ENCODE measurements at places on chromosomes 7 and 10.

- no peak for DNase-seq
Measured at GRCh38 chr7:53476566-53476965, 441.1 kb downstream of the POM121L12 start.

- DNase-seq, result no peak
Measured at GRCh38 chr10:132136689-132137088, 50.1 kb upstream of the DPYSL4 start.

DNA sequence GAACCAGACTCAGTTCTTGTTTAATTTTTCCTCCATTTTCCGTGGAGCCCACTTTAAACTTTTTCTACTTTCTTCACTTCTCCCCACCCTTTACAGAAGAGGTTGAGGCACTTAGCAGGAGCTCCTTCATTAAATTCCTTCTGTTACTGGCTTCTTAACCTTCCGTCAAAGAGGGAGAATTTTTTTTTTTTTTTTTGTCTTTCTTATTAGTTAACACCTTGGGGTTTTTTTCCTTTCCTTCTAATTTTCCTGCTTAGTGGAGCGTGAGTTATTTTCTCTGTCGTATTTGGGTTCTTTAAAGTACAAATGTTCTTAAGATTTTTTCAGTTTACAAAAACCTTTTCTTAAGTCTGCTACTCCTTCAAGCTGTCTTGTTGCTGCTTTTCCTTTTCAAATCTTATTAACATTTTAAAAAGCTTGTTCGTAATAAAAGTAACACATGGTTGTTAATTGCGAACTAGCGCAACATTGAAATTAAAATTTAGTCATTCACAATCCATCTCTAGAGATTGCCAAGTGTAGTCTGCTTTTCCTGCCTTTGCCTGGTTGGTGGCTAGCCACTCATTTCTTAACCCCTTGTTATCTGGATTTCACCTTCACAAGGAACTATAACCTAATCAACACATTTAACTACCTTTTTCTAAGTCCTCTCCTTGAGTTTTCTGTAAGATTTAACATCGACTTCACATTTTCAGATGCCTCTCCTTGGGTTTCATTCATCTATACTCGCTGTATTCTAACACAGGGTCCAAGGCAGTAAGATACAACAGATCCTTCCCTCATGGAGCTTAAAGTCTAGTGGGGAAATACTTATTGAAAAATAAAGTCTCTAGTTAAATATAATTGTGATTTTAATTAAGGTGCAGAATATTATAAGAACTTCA is 2.0 kb downstream of the BMPR1A start:
- no peak for DNase-seq

DNA sequence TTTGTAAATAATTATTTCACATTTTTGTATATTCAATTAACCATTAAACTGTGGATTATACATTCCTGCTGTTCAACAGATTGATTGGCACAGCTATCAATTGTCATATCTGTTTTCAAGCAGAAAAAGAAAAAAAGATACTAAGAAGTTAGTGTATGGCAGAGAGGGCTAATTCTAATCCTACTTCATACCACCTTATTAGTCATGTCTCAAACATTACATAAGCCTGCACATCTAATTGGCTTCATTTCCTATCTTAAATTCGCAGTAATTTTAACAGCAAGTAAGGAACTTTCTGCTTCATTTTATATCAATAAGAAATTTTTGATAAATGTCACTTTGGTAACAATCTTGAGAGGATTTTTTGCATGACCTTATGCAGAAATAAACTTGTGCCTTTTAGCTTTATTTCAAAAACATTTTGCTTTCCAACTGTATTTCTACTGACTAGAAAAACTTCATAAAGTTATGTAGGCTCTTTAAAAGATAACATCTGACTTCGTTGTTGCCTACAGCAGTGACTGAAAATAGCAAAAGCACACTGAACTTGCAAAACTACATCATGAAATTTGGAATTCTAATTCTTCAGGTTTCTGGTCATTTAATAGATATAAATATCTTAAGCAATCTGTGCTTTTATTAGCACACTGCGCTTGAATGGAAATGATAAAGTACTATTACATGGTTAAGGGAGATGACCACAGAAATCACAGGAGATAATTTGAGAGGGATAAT is 111.5 kb downstream of the SEMA3C start:
- no peak for DNase-seq

GRCh38 chr7:112162784-112163506 is 43.3 kb downstream of the DOCK4 start:
- no peak for DNase-seq

GRCh38 chr7:7668706-7669105 is 28.2 kb downstream of the UMAD1 start:
- no peak for DNase-seq

DNA sequence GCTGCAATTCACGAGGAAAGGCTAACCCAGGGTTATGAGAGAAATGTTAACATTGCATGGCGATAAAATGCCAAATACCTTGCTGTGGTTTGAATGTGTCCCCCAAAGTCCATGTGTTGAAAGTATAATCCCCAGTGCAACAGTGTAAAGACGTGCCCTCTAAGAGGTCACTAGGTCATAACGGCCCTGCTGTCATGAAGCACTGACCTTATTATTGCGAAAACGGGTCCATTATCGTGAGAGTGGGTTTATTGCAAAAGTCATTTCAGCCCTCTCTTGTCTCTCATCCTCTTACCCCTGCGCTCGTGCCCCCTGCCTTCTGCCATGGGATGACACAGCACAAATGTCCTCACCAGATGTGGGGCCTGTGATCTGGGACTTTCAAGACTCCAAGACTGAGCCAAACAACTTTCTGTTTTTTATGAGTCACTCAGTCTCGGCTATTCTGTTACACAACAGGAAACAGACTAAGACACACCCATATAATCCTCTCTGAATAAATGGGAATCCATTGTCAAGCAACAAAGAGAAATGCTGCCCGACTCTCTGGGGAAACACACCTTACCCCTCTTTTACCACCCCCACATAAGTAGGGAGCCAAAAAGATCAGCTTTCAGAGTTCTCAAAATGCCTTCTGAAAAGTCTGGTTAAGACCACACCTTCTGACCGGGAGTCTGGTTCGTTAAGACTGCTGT is 73.1 kb upstream of the UCN3 start:
- DNase-seq, result no peak

DNA sequence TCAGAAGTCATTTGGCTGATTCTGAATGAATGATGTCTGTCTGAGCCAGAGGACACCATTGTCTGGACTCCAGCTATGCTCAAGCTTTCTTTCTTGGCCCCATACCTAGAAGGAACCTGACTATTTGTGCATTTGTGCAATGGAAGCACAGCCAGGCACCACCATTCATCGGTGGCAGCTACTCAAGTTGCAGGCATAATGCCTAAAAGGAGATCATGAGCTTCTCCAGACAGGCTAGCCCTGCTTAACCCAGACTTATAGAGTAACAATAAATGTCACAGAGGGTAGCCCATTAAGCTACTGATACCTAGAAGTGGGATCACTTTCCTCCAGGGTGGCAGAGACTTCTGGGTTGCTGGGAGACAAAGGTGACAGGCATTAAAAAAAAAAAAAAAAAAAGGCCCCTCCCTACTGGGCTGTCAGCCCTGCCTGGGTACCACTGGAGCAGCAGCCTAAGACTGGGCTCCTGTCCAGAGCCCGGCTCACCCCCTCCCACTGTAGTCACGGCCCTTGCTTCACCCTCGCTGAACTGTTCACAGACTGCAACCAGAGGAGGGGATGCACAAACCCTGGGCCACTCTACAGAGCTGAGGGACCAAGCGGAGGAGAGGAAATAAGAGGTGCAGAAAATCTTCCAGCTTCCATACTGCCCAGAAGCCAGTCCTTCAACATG is 75.4 kb upstream of the ATP6V0A4 start:
- no peak for DNase-seq

DNA sequence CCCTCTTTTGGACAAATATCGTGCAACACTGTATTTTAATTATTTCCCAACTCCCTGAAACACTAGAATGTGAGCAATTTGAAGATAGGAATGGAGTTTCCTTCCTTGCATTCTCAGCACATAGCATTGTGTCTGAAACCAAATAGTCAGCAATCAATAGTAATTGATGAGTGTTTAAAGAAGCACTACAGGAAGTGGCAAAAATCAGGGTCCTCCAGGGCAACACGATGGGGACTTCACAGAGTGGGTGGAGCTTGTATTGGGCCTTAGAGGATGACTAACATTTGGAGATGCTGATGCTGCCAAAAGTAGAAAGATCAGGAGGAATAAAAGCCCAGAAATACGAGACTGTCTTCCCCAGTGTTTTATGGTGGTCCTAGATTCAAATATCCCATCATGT is 94.9 kb downstream of the NPSR1 start:
- DNase-seq, result no peak

GRCh38 chr10:103569896-103570295 is 76.4 kb downstream of the NEURL1 start:
- DNase-seq, result no peak

- DNase-seq, result no peak
Measured at GRCh38 chr7:95526128-95526738, 40.5 kb downstream of the ASB4 start.

GRCh38 chr7:112571852-112572607 is 91.2 kb downstream of the LSMEM1 start:
- no peak for DNase-seq

GRCh38 chr7:29282819-29283414 is 88.3 kb downstream of the CHN2 start:
- no peak for DNase-seq

DNA sequence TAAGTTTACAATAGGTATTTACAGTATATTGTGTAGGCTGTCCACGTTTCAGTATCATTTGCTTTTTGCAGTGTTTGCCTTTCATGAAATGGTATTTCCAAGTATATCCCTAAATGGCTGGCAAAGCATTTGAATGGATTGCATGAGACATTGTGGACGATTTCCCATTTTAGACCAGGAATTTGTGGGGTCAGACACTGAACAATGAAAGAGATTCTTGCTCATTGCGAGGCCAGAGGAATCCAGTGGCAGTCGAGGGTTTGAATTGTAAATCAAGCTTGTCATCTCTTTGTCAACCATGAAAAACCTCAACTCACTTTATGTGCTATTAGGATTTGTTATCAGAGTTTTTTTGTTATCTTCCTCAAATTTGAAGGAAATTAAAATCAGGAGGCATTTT is 70.8 kb downstream of the CREB5 start:
- DNase-seq, result peak; percentile 28

GRCh38 chr10:101484175-101484745 is 103.8 kb downstream of the POLL start:
- no peak for DNase-seq

- no peak for DNase-seq
Measured at GRCh38 chr10:71740069-71740653, 20.6 kb upstream of the C10orf105 start.

DNA sequence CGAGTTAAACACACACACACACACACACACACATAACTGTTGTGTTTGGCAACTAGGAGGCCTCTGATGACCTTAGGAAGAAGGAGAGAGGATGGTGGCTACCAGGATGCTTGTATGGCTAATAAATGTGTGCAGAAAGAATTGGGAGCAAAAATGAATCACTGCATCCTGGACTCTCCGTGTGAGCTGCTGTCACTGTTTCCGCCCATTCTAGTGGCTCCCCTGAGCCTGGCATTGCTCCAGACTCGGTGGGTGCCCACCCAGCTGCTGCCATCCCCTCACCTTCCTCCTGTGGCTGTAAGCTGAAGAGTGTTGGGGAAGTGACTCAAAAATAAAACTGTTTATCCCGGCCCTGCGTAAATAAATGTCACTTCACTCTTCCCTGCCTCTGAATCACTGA is 149.5 kb upstream of the MINDY3 start:
- no peak for DNase-seq

DNA sequence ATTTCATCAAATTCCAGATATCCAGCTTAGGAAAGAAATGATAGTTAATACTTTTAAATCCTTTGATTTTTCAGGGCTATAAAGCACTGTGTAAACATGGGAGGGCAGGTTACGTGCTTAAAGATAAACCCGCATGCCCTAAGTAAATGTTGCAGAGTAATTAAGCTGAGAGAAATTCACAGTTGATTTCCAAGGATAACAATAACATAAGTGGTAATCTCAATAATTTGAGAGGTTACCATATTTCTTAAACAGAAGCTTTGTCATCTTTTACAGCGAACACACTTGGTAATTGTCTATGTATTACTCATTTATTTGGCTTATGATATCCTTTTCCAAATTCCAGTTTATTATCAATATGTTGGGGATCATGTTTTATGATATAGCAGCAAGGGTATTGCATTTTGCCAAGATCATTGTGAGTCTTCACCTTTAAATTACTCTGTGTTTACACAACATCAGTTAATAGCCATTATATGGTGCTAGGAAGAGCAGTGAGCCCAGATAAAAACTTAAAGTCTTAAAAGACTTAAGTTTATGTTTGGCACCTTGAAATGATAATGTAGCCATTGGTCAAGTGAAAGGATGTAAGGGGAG is 15.4 kb downstream of the MGAM start:
- DNase-seq, result no peak

GRCh38 chr7:100629117-100629716 is 12.1 kb downstream of the TFR2 start:
- peak; percentile 51 for DNase-seq

DNA sequence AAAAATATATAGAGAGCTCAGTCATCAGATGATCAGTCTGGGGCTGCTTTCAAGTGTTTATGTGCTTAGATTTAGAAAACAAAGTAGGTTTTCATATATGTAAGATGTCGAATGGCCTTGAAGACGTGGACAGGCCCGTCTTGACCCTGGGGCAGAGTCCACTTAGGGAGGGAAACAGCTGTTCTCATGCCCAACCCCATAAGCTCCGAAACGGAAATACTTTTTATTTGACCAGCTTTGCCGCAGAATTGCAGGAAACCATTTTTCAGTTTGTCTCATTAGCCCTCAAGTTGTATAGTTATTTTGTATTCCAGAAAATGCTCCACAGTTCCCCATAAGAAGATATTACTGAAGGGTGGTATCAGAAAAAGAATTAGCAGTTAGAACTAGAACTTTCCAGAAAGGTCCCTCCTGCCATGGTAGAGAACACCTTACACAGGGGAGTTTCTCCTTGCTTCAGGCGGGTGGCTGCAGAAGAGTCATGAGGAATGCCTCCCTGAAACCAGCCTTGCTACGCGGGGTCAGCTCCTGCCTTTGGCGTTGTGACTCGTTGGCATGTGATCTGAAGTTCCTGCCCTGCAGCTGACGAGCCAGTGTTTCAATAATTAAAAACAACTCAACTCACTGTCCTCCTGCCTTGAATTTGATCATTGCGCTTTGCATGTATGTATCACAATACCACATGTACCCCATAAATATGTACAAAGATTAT is 192.7 kb downstream of the CELF2 start:
- no peak for DNase-seq

GRCh38 chr10:44864637-44865288 is 46.4 kb upstream of the TMEM72 start:
- DNase-seq, result peak; percentile 61

DNA sequence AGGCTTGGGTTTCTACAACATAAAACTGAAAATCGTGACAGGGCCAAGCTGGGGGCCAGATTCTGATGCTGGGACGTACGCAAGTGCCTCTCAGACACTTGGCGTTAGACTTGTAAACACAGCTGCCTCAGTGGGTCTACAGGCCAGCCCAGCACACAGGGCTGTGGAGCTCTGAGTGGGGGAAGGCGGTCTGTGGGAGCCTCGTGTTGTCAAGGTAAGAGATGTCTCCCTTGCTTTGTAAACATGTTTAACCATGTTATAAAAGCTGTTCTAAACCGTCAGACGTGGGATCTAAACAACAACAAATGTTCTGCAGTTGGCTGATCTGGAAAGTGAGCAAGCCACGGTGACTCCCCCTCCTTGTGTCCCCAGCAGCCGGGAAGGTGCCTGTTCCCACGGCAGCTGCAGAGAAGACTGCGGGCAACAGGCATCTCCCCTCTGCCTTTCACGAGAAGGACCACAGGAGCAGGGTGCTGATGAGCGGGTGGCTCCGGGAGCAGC is 67.8 kb downstream of the ZRANB1 start:
- no peak for DNase-seq

Measured in NT2/D1 (cell line).